ENCODE measurements at places on chromosomes 13 and 19. TPM values are rescaled to one million over a fixed set of nuclear protein-coding genes. Genes with fewer than 3 reads are reported as not detected.

Gene PLIN3
- 47.3 TPM for total RNA-seq

Gene WDR83
- total RNA-seq: 4.6 TPM

Gene TEX101
- total RNA-seq: not detected

Gene CRLF1
- 9.3 TPM for total RNA-seq

Gene C5AR2
- total RNA-seq: 1.2 TPM

Gene ZNF587
- 26.5 TPM for total RNA-seq

Gene ALDH16A1
- total RNA-seq: 22.5 TPM

Gene ITGBL1
- 5.0 TPM for total RNA-seq

Gene ZNF626
- 20.5 TPM for total RNA-seq

Gene PEG3
- 37.3 TPM for total RNA-seq

Gene NRTN
- total RNA-seq: 2.2 TPM

Gene LGALS14
- not detected for total RNA-seq

Gene ATP8A2
- total RNA-seq: 1.1 TPM

Gene CATSPERD
- total RNA-seq: not detected

Gene ZNF491
- total RNA-seq: 3.8 TPM

Gene SCN1B
- 1.4 TPM for total RNA-seq

Gene CYP2A7
- total RNA-seq: not detected

Gene PALM
- total RNA-seq: 25.4 TPM

Gene C1QTNF9B
- 0.20 TPM for total RNA-seq

Gene DIRAS1
- total RNA-seq: 2.9 TPM

Gene UGGT2
- 45.5 TPM for total RNA-seq

Gene DIAPH3
- 7.1 TPM for total RNA-seq

Gene TTC9B
- total RNA-seq: not detected

Gene ZNF320
- total RNA-seq: 16.4 TPM

Gene SLAIN1
- total RNA-seq: 7.4 TPM

Gene SIGLEC12
- not detected for total RNA-seq

Gene PLIN4
- total RNA-seq: 25.7 TPM

Gene LILRB4
- 0.49 TPM for total RNA-seq

Gene SULT2B1
- total RNA-seq: 16.2 TPM

Gene FSD1
- 0.59 TPM for total RNA-seq

Gene CACNG6
- 0.79 TPM for total RNA-seq

Gene ZNF564
- 21.3 TPM for total RNA-seq

Gene DPF1
- total RNA-seq: 0.79 TPM

Gene MEGF8
- total RNA-seq: 11.6 TPM

Gene NAT14
- 6.1 TPM for total RNA-seq

Gene TFPT
- total RNA-seq: 5.4 TPM

Gene KIR2DL1
- not detected for total RNA-seq

Gene SPRY2
- 22.0 TPM for total RNA-seq

Gene FBXO17
- total RNA-seq: 19.9 TPM

Gene PLK5
- total RNA-seq: 0.10 TPM

Gene NFIX
- 75.5 TPM for total RNA-seq

Gene C5AR1
- total RNA-seq: 3.3 TPM

Gene KLC3
- total RNA-seq: 26.0 TPM

Gene KASH5
- not detected for total RNA-seq

Gene EPN1
- 20.8 TPM for total RNA-seq

Gene LRRC4B
- 5.1 TPM for total RNA-seq

Gene FCER2
- 0.20 TPM for total RNA-seq
